HT1080 (cell line): ENCODE measurements at places on chromosomes 11 and 22.

- DNase-seq, result peak; percentile 83
Measured at GRCh38 chr11:131561501-131561900, 191.1 kb downstream of the NTM start.

- DNase-seq, result peak; percentile 46
Measured at GRCh38 chr11:35372565-35373283, 46.6 kb downstream of the SLC1A2 start.

DNA sequence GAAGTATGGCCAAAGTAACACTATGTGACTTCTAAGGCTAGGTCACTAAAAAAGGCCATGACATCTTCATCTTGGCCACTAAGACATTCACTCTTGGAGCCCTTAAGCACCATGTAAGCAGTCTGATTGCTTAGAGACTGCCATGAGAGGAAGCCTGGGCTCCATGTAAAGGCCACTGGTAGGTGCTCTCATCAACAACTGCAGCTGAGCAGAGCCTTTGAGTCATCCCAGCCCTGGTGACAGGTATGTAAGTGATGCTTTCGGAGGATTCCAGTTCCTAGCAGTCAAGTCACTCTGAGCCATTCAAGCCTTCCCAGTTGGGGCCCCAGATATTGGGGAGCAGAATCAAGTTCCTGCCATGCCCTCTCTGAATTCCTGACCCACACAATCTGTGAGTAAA lies 26.2 kb downstream of the GAB2 start:
- no peak for DNase-seq

- no peak for DNase-seq
Measured at GRCh38 chr22:48138427-48138826, 1376.0 kb downstream of the TBC1D22A start.

- DNase-seq, result no peak
Measured at GRCh38 chr11:34825670-34826383, 90.4 kb downstream of the APIP start.

- DNase-seq, result no peak
Measured at GRCh38 chr11:1854949-1855885, 2.3 kb downstream of the LSP1 start.

DNA sequence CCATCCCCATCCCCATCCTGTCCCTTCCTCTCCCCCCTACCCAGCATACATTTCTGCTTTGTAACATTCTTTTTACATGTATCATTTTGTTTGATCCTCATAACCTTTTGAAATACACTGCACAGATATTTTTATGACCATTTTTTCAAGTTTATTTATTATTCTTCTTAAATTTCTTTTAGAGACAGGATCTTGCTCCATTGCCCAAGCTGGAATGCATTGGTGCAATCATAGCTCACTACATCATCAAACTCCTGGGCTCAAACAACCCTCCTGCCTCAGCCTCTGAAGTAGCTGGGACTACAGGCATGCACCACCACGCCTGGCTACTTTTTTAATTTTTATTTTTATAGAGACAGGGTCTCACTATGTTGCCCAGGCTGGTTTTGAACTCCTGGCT lies 99.4 kb upstream of the AKIP1 start:
- DNase-seq, result no peak

DNA sequence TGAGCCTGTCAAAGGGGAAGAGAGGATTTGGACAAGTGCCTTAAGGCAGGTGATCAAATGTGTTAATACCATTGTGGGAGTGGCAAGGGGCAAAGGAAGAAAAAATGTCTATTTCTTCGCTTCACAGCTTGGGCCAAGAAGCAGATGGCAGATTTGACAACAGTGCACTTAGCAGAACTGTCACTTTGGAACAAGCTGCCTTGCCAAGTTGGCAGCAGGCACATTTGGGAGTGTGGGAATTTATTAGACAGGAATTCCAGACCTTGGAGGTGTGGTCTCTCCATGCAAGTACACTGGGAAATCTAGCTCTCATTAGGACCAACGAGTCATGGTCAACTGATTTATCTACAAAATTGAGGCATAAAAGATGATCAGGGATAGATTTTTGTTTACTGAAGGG lies 265.1 kb downstream of the NELL1 start:
- DNase-seq, result no peak

GRCh38 chr11:84947070-84947469 lies 680.1 kb downstream of the DLG2 start:
- no peak for DNase-seq

GRCh38 chr11:75721852-75722668 lies 4.4 kb downstream of the MOGAT2 start:
- DNase-seq, result no peak

DNA sequence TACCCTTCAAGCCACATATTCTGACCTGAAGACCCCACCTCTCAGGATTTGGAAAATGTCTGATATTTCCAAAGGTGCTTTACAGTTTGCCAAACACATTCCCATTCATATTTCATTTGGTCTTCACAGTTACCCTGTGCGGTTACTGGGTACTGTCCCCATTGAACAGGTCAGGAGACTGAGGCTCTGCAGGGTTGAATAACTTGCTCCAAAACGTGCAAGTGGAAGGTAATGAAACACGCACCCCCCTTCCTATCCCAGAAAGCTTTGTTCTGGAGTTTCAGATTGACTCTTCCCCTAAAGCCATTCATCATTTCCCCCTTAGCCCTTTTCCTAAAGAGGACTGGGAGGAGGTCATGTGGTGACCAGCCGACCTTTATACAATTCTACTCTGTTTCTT lies 18.8 kb downstream of the MICAL2 start:
- DNase-seq, result no peak

DNA sequence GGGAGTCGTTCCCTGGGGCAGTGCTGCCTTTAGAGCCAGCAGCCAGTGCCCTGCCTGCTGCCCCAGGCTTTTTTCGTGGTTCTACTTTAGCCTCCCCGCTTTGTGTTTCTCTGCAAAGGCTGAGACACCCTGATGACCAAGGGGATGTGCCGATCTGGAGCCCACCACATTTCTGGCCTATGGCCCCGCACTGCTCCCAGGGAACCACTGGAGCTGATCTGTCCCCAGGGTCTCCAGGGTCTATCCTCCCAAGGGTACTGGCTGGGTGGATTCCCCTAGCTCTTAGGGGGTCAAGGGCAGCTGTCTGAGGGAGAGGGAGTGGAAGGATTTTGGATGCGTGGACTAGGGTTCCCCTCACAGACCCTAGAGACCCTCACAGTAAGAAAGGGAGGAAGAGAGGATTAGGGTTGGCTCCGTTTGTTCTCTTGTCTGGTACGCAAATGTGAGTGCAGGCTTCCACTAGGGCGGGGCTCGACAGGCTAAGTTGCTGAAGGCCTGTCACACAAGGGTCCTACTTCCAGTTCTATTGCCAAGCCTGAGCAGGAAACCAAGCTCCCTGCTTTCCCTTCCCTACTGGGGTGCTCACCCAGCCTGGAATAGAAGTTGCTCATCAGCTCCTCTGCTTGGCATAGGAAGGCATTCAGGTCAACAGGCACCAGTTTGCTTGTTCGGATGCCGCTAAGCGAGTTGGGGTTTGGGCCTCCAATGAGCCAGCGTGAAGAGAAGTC lies 19.3 kb downstream of the TREH start:
- DNase-seq, result no peak

DNA sequence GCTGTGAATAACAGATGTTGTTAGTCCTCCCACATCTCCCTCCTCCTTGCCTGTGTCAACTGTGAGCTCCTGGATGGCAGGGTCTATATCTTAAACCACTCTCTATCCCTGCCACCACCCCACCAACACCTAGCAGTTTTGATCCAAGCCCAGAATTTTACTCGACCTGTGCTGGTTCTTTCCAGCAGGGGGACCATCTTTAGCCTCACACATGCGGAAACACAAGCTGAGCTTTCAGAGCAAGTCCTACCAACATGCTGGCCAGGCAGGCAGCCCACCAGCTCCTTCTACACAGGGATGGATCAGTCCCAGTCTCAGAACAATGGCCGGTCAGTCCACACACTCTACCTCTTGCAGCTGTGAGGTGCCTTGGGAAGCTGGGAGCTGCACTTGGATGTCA lies 231.5 kb downstream of the NXPE2 start:
- DNase-seq, result no peak

DNA sequence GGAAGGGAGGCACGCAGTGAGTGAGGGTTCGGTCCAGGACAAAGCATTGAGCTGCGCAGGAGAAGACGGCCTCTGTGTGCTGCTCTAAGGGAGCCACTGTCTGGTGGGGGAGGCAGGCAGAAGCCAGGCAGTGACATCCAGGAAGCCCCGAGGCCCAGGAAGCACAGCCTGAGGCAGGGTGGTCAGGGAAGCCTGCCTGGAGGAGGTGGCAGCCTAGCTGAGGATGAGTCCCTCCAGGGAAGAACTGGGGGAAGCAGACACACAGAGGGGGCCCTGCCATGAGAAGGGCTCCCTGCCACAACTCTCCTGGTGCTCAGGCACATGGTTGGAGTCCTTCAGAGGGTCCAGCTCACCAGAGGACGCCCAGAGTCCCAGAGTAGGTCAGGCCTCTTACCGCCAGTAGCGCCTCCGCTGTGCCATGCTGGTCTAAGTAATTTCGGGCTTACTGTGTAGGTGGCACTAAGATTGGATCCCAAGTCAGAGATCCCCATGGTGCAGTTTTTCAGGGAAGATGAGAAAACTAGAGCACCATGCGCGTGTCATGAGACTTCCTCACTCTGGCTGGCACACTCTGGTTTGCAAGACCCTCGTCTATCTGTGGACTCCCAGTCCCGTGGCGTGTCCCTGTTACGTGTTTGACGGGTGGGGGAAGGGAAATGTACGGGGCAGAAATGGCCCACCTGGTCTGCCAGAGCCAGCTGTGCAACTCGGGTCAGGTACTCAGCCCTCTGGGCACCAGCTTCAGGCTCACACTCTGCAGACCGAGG lies 887.2 kb downstream of the BRD1 start:
- DNase-seq, result no peak

GRCh38 chr11:126603486-126603885 lies 248.0 kb downstream of the ST3GAL4 start:
- DNase-seq, result no peak

DNA sequence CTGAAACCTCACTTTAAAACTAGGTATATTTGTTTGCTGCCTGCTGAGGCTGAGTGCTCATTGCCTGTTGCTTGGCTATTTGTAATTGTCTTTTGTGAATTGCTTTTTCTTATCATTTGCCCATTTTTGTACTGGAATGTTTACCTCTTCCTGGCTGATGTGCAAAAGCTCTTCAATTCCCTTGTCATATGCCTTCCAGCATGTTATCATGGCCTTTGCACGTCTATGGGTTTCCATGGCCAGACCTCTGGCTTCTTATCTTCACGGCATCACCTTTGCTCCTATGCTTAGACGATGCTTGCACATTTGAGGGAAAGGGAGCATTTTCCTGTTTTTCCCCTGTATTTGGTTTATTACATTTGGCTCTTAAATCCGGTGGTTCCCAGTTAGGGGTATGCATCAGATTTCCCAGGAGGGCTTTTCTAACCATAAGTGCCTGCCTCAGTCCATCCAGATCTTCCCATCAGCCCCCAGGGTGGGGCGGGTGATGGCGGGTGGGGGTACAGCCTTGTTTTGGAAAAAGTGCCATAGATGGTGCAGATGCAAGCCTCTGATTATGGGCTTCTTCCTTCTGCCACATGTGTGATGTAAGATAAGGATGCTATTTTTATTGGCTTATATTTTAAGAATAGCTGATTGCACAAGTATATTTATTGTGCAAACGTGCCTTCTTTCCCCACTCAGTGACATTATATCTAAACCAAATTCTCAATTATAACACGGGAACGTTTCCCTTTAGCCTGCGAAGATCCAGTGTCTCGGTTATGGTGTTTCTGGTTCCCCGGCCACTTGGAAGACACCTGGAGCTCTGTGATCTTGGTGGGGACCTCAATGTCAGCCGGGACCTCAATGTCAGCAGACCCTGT lies 70.6 kb upstream of the SEPTIN5 start:
- no peak for DNase-seq

DNA sequence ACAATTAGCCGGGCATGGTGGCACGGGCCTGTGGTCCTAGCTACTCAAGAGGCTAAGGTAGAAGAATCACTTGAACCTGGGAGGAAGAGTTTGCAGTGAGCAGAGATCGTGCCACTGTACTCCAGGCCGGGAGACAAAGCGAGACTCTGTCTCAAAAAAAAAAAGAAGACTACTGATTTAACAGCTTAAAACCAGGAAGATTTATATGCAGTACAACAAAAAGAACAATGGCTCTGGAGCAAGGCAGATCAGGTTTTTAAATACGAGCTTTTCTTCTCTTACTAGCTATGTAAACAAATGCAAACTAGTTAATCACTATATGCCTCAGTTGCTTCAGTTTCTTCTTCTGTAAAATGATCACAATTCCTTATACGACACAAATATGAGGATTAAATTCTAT lies 6.9 kb downstream of the FAM168A start:
- DNase-seq, result no peak

GRCh38 chr11:115950660-115951059 lies 446.4 kb upstream of the CADM1 start:
- DNase-seq, result no peak

GRCh38 chr11:133842730-133843129 lies 2.6 kb downstream of the SPATA19 start:
- no peak for DNase-seq

DNA sequence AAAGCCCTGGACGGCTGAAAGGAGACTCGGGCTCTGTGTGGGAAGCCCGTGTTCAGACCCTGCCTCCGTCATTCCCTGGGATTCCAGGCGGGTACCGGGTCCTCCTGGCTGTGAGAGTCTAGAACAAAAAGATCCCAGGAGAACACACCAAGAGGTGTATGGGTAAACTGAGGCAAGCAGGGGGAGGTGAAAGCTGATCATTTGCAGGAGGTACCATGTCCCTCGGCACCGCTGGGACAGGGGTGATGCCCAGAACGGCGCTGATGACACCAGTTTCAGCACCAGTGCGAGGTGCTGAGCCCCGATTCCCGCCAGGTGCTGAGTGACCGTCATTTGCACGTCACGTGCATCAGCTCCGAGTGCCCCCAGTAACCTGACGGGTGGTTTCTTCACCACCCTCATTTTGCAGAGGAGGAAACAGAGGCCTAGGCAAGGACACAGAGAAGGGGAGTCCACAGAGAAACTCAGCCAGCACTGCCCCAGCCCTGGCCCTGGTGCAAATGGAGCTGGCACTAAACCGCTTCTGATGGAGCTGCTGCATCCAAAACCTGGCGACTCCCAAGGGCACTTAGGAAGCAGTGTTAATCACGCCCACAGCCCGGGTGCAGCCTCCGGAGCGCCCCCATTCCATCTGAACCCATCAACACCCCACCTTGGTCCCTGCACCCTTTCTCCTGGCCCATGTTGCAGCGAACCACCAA lies 16.8 kb downstream of the MACROD1 start:
- no peak for DNase-seq

GRCh38 chr11:85647604-85648299 lies at the start of gene TMEM126A:
TSS of gene TMEM126A (plus strand) at chr11:85647967. CDS start at chr11:85650256, 2,289 bp downstream.
- peak; percentile 86 for DNase-seq

- no peak for DNase-seq
Measured at GRCh38 chr22:27876684-27877083, 42.4 kb downstream of the PITPNB start.

GRCh38 chr11:30479899-30480298 lies 106.3 kb downstream of the MPPED2 start:
- no peak for DNase-seq

DNA sequence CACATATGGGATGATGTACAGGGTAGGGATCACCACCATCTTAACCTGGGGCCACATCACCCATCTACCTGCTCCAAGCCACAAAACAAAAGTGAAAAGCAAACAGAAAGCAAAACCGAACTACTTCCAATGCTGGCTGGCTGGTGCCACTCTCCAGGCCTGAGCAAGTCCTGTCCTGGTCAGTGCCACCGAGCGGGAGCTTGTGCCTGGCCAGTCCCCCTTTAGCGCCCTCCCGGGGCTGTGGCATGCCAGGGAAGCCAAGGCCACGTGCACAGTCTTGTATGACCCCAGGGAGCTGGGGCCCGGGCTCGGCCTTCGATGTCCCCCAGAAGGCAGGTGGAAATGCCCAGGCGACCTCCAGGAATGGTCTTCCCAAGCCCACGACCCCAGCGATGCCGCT lies 17.9 kb upstream of the NAP1L4 start:
- DNase-seq, result no peak

GRCh38 chr11:82898241-82898640 lies 2.0 kb downstream of the PRCP start:
- DNase-seq, result no peak
